ENCODE measurements at places on chromosomes 1 and 21.

DNA sequence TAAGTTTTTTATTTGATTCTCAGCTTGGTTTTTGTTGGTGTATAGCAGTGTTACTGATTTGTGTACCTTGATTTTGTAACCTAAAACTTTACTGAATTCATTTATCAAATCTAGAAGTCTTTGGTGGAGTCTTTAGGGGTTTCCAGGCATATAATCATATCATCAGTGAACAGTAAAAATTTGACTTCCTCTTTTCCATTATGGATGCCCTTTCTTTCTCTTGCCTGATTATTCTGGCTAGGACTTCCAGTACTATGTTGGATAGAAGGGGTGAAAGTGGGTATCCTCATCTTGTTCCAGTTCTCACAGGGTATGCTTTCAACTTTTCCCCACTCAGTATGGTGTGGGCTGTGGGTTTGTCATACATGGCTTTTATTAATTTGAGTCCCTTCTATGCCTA is 23.6 kb upstream of the MAB21L3 start:
- DNase-seq: no peak

- DNase-seq: no peak
These were observed 75.4 kb downstream of the SLC25A24 start for GRCh38 chr1:108124622-108125311.

DNA sequence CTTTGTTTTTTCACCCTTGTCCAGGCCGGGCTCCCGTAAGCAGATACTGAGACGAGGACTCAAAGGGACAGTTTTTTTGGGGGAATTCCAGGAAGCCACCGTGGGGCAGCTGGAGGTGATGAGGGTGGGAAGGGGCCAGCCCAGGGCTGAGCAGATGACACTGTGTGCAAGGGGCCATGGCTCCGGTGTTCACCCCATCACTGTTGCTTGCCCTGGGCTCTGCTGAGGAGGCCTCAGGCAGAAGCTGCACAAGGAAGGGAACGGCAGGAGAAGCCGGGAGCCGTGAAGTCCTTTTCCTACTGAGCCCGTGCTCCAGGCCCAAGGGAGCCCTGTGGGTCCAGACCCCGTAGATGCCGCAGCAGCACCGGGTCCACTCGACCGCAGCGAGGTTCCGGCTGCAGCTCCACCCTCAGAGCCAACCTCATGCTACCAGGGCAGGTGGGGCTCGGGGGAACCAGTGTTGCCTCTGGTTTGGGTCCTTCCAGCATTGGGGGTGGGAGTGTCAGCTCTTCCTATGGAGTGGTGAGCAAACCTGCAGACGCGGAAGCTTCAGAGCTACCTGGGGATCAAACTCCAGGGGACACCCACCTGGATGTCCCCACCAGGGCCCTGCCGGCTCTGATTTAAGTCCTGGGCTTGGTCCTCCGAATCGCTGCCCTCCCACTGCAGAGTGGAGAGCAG is 4.3 kb upstream of the CALML6 start:
- no peak for DNase-seq

DNA sequence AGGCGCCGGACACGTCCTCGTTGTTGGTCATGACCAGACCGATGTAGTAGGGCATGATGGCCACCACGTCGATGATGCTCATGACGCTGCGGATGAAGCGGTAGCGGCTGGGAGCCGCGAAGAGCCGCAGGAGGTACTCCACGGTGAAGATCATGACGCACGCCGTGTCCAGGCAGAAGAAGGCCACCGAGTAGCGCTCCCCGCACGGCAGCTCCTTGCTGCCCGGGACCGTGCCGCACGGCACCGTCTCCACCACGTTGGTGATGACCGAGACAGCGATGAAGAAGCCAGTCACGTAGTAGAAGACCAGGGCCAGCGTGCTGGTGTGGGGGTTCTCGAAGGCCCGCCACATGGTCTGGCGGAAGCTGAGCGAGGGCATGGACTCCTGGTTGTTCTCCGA is 7.6 kb downstream of the KCND3 start:
- no peak for DNase-seq

GRCh38 chr1:227900571-227901051 is 47.1 kb downstream of the WNT9A start:
- DNase-seq: no peak

DNA sequence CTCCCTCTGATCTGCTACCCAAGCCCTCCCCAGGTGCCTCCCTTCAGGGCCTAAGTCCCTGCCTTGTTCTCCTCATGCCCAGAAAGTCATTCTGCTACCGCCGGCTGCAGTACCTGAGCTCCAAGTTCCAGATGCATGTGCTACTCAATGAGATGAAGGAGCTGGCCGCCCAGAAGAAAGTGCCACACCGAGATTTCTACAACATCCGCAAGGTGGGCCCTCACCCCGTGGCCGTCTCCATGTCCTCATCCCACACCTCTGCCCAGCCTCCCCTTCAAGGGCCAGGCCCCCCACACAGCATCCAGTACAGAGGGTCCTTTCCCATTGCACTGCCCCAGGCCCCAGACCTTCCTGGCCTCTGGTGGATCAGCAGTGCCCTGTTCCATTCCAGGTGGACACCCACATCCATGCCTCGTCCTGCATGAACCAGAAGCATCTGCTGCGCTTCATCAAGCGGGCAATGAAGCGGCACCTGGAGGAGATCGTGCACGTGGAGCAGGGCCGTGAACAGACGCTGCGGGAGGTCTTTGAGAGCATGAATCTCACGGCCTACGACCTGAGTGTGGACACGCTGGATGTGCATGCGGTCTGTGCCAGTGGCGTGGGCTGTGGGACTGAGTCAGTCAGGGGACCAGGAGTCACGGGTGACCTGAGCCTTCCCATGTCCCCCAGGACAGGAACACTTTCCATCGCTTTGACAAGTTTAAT is 8.2 kb downstream of the AMPD2 start:
- no peak for DNase-seq

GRCh38 chr1:204760757-204761156 is 75.2 kb upstream of the LRRN2 start:
- DNase-seq: peak; percentile 10

DNA sequence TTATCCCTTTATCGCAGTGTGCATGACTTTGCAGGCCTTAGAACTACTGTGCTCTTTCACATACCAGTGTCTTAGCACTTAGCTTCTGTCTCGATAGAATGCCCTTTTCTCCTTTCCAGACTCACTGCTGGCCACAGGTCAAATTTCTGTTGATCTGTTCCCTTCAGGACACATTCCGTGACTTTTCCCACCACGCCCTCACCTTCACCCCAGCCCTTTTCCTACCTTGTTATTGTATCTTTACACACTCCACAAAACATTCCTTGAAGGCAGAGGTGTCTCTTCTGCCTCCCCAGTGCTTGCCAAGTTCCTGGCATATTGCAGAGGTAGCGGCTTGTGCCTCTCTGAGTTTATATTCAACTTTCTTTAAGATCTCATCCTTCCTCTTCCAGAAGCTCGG is 3.7 kb upstream of the IGSF9 start:
- no peak for DNase-seq

GRCh38 chr1:6513320-6513801 is 21.9 kb upstream of the PLEKHG5 start:
- DNase-seq: no peak

- no peak for DNase-seq
These were observed 40.9 kb downstream of the CLIC4 start for GRCh38 chr1:24786191-24786590.

- DNase-seq: no peak
These were observed 1.3 kb downstream of the KRTAP12-3 start for GRCh38 chr21:44658913-44659595.

- DNase-seq: no peak
These were observed 29.3 kb upstream of the C1QA start for GRCh38 chr1:22607154-22607553.

DNA sequence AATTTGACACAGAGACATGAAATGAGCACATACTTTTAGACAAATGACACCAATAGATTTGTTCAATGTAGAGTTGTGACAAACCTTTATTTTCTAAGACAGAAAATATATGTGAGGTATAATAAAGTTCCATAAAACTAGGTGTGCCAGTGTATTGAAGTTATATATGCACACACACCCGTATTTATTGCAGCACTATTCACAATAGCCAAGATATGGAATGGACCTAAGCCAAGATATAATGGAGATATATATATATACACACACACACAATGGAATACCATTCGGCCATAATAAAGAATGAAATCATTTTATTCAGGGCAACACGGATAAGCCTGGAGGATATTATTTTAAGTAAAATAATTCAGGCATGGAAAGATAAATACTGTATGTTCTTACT is 1013.5 kb downstream of the KCNT2 start:
- DNase-seq: no peak

GRCh38 chr1:203665993-203666392 is 39.4 kb downstream of the ATP2B4 start:
- no peak for DNase-seq

DNA sequence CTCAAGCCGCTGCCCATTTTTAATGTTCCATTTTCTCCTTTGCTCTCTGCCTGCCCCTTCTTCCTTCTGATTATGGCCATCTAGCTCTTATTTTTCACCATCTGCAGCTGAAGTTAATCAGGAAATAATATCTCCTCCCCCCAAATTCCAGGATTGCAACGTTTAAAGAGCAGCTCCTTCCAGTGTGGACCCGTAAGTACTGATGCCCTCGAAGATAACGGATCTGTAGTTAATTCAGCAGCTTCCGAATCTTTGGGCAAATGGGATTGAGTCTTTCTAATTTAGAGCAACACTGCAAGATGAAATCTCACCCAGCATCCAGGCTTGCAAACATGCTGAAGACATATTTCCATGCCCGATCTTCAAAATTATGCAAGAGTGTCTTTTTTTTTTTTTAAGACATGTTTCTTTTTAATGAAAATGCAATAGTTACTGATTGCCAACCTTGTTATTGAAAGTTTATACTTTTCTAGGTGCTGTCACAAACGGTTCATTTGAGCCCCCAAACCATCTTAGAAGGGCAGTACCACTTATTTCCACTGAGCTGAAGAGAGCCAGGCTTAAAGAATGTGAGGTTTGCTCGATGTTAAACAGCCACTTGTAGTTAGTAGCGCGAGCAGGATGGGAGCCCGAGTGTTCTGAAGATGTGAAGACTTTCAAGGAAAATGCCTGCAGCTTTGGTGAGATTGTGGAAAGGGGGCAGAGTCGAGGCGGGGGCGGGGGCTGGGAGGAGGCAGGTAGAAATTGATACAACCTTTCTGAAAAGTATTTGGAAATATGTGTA is 10.9 kb upstream of the RCAN3 start:
- DNase-seq: no peak

All from HT1080 (cell line).